ENCODE measurements at places on chromosomes 3 and 15. TPM values are rescaled to one million over a fixed set of nuclear protein-coding genes. Genes with fewer than 3 reads are reported as not detected.

GRCh38 chr3:154123906-154124305 lies 2.7 kb downstream of the ARHGEF26 start:
- peak; percentile 32 for DNase-seq

DNA sequence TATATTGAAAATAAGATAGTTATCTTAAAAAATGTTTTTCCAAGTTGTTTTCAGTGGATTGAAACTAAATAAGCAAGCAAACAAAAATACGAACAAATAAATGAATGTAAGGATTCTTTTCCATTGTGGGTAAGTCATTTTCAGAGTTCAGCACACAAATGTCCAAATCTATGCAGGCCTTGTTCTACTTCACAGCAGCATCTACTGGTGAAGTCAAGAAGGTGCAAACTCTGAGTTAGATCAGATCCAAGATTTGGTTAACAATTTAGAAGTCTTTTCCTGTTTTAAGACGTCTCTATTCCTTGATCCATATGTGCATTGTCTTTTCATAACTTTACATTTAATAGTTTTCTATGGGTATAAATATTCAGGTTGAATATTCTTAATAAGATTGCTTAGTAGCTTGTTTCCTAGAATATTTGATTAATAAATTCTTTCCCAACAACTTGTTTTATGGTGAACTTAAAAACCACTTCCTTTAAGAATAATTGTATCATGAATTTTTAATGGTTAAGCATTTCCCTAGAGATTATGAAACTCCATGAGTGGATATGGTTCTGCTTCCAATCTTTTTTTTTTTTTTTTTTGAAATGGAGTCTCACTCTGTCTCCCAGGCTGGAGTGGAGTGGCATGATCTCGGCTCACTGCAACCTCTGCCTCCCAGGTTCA lies 10.5 kb downstream of the PTX3 start:
- DNase-seq, result peak; percentile 58

DNA sequence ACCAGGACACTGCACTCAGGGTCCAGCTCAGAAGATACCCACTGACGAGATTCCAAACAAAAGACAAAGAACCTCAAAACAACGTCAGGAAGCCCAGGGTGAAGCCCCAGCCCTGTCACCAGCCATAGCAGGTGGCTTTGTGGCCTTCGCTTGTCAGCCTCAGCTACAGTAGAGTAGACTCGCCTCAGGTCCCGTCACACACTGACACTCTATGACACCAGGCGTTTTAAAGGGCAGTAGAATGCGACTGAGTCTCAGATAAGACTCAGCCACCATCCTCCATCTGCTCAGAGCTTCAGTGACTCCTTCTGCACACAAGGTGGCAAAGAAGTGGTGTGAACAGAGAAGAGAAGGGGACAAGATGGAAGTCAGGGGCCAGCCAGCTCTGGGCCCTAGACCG lies 12.8 kb downstream of the RBPMS2 start:
- DNase-seq, result no peak

- DNase-seq, result no peak
Observed at GRCh38 chr15:36941798-36942197, 158.6 kb downstream of the MEIS2 start.

GRCh38 chr3:106719583-106719982 lies 657.7 kb upstream of the CCDC54 start:
- DNase-seq, result no peak

DNA sequence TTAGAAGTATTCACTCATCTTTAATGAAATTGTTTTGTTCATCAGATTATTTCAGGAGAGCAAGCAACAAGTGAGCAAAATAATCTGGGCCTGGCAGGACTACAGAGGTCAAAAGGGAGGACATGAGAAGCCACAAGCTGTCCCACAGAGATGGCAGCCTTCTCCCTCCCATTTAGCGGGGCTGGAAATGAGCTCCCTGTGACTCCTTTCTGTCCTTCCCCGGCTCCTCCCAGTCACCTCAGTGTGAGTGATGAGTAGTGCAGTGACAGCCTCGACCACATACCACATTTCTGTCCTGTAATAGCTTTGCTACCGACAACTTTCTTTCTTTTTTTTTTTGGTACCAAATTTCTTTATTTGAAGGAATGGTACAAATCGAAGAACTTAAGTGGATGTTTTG lies 38.0 kb downstream of the RAB7A start:
- DNase-seq, result no peak

DNA sequence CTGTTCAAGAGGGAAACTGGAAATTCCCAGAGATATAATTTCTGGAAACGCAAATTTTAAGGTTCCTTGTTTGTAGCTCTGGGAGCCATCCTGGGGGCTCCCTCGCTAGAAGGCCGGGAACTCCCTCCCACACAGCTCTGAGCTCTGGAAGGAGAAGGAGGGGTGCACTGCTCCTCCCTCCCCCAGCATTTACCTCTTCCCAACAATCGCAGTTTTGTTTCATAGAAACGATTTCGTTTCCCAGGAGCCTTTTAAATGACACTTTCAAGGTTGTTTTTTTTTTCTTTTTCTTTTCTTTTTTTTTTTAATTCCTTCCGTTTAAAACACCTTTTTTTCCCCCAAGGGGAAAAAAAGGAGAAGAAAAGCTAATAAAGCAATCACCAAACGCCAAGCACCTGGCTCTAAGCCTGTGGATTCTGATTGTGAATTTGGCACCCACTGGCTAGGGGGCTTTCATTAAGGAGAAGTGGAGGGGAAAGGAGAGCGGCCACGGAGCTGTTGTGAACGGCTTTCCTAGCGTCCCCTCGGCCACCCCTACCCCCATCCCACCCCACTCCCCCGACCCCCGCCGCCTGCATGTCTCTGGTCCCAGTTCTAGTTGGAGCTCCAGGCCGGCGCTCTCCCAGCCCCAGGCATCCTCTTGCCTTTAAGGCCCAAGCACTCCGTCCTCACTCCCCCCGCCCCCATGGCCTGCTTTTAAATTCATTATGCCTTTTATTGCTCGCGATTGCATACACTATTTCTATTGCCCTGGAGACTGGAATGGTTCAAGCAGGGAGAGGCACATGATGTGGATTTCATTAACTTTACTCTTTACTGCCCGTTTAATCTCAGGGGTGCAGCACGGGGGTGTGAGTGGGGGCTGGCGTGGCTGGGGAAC lies 13.6 kb upstream of the CCDC33 start:
- no peak for DNase-seq

The ADCY5 gene
- 0.51 TPM for total RNA-seq

DNA sequence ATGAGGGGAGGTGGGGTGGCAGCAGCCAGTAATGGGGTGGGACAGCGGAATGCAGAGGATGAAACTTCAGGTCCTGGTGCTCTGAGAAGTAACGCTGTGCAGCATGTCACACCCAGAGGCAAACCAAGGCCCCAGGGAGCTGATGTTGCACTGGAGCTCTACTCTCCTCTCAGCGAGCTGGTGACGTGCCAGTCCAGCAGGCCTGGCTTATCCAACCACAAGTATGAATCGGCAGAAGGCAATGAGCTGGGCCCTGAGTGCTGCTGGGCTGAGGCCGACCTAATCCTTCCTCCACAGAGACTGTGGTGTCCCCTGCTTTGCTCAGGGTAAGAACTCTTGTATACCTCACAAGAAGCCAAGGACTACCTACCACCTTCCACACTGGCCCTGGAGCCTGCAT lies 30.5 kb downstream of the CD86 start:
- DNase-seq, result no peak
